ENCODE measurements at places on chromosomes 6 and 20.

GRCh38 chr6:157361886-157362285 lies 19.1 kb upstream of the ZDHHC14 start:
- DNase-seq = no peak

DNA sequence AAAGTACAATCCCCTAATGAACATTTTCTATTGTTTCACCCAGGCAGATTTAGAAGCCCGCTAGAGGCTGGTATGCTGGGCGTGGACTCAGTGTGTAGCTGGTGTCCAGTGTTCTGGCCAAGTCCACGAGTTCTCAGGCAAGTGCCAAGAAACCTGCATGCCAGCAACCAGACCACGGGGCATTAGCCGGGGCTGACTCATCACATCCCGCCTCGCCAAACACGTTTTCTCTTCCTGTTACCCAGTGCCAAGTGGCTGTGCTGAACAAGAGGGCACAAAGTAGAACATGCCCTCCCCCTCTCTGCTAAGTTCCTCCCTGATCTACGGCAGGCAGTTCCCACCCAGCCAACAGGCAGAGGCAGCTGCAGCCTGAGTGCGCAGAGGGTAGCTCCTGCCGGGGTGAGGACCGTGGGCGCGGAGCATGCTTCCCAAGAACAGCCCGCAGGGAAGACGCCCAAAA lies 29.6 kb downstream of the RAMACL start:
- DNase-seq = peak; percentile 27

- DNase-seq = no peak
Observed at GRCh38 chr6:148175550-148176188, 167.0 kb upstream of the SASH1 start.

DNA sequence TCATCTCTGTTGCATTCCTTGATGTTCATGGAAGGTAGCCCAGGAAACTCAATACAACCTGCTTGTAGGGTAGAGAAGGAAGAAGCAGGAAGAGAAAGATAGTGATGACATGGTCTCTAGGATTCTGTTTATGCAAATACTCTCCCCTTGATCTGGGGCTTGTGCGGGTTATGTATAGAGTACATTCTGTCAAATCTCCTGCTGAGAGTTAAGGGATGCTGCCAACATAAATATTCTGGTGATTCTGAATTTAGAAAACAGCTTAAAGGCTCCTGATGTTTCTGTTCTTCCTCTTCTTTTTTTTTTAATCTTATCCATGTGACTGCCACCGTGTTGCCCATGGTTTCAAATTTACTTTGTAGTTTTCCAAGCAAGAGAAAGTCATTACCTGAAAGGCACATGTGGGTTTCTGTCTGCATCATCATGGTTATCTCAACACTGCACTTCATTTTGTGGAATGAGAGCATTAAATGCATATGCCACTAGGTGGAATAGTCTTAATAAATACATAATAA lies 150.6 kb downstream of the RPS12 start:
- DNase-seq = no peak

GRCh38 chr6:145629478-145629877 lies 105.8 kb downstream of the EPM2A start:
- DNase-seq = no peak

DNA sequence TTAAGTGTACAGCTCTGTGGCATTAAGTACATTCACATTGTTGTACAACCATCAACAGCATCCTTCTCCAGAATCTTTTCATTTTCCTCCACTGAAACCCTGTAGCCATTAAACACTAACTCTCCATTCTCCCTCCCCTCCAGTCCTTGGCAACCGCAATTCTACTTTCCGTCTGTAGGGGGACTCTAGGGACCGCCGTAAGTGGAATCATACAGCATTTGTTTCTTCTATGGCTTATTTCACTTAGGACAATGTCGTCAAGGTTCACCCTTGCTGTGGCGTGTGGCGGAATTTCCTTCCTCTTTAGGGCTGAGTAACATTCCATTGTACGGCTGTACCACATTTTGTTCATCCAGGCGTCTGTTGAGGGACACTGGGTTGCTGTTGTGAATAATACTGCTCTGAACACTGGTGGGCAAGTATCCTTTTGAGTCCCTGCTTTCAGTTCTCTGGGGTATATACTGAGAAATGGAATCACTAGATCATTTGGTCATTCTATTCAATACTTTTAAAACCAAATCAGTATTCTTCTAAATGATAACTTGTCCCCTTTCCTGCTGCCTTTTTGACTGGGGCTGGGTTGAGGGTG lies 50.7 kb downstream of the PPP1R3G start:
- no peak for DNase-seq

DNA sequence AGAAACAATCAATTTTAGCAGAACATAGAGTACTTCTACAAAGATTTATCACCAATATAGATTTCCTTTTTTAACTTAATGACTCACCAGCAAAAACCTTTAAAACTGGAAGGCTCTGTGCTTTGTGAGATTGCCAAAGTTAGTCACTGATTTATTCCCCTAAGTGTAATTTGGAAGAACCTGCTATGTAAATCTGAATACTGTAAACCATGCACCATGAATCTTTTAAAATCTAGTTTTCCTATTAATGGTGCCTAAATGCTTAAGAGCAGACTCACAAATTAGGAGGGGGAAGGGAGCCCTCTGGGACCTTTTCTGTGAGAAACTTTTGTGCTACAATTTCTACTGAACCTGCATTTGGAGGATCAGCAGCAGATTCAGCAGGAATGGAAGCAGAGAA lies 57.8 kb upstream of the PNRC1 start:
- DNase-seq = no peak

DNA sequence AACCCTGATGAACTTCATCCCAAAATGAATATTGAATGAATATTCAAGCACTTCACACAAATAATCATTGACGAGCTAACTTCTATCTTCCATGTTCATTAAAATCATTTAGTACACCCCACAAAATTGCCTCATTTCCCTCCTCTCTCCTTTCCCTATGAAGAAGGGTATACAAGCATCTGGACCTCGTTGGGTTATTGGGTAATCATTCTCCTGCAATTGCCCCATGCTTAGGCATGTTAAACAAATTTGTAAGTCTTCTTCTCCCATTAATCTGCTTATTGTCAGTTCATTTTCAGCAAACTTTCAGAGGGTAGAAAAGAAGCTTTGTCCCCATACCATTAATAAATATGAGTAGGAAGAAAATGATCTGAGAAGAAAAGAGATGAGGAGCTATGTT lies 27.6 kb downstream of the PRKN start:
- DNase-seq = no peak

DNA sequence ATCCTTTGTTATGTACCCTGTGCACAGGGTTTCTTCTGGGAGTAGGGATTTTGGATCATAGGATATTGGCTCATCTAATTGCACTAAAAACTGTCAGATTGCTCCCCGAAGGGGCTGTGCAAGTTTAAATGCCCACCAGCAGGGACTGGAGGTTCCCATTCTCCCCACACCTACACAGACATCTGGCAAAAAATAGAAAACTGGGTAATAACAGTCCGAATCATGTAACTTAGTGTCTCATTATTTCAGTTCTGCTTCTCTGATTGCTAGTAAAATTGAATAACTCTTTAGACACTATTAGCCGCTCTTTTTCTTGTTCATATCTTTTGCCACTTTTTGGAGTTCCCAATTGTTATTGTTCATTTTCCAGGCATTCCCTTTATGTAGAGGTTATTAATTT lies 5.3 kb downstream of the PSMF1 start:
- no peak for DNase-seq

- DNase-seq = no peak
Observed at GRCh38 chr20:33732166-33732970, 572 bp downstream of the ZNF341 start.

DNA sequence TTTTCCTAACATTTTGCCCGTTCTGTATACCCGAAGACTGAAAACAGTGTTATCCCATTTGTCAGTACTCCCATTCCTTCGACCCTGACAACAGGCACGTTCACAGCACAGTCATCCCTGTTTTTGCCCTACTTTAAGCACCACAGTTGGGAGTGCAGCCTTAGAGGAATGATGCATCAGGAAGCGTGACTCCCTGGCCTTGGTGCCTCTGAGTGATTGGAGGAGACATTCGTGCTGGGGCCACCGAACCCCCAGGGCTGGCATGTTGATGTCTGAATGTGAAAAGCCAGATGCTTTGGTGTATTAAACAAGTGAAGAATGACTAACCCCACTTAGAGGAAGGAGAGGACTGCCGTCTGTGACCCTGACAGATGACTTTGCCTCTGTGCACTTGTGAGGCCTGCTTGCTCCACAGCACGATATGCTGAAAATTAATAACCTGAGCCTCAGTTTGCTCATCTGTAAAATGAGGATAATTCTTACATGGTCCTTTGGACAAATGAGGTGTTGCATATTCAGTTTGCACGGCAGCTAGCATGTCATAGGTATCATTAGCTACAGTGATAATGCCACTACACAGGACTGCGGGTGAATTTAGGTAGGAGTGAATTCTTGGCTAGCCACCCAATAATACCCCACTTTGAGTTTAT lies 36.0 kb downstream of the STK35 start:
- no peak for DNase-seq

DNA sequence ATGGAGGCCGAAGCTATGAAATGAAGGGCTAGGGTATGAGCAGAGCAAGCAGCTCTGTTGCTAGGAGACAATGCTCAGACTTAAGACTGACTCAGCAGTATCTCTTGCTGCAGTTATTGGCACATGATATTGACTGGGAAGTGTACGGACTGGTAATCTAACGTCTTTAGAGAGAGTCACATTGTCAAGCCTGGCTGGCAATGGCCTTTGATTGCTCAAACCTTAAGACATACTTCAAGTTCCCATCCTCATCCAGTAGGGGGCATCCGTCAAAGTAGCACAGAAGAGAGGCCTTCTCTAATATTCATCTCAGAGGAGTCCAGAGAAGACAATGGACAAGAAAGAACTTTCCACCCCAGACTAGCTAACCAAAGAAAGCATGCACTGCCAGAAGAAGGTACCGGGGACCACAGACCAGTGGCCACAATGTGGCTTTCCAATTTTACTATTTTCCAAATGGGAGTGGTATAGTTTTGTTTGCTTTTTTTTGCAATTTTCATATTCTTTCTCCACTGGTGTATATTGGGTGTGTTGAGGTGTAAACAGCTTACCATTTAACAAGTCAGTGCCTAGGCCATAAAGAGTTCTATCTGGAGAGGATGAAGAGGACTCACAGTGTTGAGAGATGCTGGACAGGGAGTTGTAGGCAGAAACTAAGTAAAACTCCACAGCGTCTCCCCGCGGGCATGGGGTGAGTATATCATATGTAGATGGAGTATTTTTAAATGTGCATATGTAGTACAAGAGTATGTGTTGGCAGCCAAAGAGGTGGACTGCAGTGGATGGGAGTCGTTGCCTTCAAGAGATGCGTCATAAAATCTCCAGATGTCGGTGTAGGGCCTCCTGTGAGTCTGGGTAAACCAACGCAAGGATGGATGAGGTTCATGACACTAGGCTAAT lies 36.7 kb downstream of the LRFN2 start:
- no peak for DNase-seq

DNA sequence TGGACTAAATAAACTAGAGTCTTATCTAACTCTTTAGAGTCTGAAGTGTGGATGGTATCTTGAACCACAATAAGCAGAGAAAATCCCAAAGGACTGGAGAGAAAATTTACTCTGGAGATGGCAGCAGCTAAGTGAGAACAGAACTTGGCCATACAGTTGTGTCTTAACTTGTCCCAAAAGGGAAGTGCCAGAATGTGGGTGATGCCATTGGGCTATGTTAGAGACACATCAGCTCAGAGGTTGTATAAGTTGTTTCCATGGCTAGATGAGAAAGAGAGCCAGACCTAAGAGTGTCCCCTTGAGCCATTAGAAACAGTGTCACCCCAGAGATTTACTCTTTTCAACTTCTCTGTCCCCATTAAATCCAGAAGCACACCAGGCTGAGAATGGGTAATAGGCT lies 36.2 kb downstream of the FOXO3 start:
- DNase-seq = no peak

DNA sequence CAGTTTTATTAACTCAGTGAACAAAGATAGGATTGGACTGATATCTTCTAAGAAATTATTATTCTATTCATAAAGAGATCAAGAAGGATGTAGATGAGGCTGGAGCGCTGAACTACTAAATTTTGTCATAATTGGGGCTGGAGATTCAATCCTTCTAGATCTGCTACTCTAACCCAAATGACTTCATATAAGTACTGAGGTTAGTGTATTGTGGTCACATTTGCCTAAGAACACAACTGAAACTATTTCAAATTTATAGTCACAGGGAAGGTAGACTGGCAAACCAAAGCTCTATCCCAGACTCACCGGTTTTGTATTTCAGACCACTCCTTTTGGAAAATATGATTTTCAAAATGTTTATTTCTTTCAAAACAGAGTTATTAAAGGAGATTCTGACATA lies 96.7 kb downstream of the BMP5 start:
- no peak for DNase-seq

DNA sequence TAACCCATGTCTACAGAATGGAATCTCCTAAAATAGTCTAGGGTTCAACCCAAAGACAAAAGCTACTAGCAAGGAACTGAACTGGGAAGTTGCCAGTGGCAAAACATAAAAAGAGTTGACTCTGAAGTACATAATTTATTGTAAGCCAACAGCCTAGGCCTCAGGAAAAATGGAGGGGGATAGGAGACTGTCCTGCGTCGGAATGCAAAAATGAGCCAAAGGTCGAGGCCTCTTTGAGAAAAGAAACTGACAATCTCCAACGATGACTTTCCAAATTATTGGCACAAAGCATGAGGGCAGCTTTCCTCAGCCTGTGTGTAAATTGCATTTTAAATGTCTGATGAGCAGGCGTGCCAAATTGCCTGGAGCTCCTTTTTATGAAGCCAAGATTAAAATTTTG lies 2.1 kb downstream of the COL12A1 start:
- DNase-seq = no peak

DNA sequence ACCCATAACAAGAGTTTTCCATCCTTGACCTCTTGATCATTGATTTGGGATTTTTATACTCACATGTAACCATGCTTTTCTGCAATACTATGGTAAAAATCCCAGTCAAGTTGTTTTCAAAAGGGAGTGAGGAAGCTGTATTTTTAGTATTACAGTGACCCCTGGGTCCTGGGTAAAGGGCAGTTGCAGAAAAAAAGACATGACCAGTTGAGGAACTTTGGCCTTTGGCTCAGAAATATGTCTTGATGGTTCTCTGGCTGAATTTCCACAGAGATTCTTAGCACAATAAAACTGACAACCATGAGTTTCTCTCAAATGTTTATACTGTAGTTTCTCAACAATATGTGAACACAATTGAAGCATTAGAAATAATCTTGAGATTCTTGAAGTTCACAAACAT lies 28.6 kb upstream of the PRL start:
- DNase-seq = peak; percentile 5

GRCh38 chr6:98946879-98947410 lies 801 bp downstream of the FBXL4 start:
- DNase-seq = no peak

DNA sequence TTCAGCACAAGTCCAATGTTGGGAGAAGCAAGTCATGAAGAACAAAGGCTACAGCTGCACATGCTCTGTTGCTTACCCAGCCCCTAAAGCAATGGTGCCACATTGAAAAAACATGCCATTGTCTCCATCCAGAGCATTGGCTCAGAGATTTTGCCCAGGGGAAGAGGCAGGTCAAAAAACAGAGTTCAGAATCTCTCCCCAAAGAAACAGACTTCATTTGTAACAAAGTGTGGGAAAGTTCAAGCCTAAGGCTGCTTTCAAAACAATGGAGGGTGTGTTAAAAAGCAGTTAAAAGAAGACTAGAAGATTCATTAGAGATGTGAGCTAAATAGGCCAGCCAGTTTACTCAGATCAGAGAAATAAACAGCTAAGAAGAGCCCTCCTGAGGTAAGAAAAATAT lies 63.6 kb downstream of the DZANK1 start:
- no peak for DNase-seq
